Neural crest cell (in vitro differentiated cells): ENCODE measurements at places on chromosomes 12 and 14. TPM values are rescaled to one million over a fixed set of nuclear protein-coding genes. Genes with fewer than 3 reads are reported as not detected.

DNA sequence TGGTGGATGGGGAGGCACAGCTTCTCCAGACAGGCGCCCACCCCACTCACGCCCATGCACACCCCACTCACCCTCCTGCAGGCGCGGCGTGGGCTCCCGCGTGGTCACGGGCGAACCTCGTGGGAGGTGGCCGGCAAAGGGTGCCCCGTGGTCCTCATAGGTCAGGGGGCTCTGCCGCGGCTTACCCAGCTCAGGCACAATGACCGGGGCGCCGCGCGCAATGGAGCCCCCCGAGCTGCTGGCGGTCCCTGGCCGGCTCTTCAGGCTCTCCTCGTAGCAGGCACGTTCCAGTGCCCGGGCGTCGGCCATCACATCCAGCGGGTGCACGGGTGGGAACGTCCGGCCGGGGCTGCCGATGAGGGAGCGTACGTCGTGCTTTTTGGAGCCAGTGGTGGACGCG, 49.6 kb downstream of the RFLNA start:
- peaks cover 7% of the 10 kb centered on the region for H3K4me1 ChIP-seq
- peak overlapping the region; percentile 86 for H3K27ac ChIP-seq
- no peak for DNase-seq

DNA sequence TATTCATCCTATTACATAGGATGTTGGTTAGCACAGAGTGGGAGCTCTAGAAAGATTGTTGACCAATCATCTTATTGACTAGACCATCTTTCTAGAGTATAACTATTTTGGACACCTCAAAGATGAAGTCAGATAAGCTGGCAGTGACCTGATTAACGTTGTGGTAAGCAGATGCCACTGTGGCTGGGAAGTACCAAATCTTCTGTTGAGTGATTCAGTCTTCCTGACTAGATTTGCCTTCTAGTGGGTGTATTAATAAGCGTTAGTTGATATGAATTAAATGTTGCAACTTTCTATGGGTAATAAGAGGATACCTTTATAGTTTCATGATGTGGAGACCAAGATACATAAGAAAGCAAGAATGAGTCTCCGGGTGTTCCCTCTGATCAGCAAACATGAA, 51.2 kb upstream of the HELB start:
- no peaks in the 10 kb centered on the region for H3K4me1 ChIP-seq
- no peak for DNase-seq
- H3K36me3 ChIP-seq = no peaks in the 10 kb centered on the region
- H3K27ac ChIP-seq = no peak overlapping the region
- H3K4me3 ChIP-seq = no peak overlapping the region

DNA sequence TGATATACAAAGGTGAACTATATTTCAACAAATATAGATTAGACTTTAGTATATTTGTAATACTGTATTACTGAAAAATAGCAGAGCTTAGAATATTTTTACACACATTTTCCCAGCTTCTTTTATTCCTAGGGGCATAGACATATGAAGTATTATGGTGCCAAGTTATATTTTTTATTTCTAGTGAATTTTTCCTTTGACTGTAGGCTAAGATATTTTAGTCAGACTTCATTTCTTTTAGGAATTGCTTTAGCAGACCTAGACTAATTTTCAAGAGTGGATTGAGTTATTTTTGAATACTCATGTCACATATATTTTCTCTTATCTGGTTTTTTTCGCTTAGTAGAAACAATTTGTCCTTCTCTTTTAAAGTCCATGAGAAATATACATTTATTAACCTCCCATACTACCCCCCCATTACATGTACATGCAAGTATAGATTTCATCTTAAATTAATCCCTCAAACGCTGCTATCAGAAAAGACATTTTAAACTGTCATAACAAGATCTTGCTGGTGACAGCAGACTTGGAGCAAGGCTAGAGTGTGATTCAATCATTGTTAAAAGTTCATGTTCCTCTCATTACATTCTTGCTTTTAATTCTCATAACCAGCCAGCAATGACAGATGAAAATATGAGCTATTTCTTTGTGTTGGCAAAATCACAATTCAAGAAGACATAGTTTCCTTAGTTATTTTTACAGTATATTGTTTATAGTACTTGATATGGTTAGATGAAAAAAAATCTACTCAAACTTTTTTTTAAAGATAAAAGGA, 456.1 kb downstream of the AEBP2 start:
- DNase-seq = no peak
- H3K4me1 ChIP-seq = no peaks in the 10 kb centered on the region
- no peak overlapping the region for H3K27ac ChIP-seq

DNA sequence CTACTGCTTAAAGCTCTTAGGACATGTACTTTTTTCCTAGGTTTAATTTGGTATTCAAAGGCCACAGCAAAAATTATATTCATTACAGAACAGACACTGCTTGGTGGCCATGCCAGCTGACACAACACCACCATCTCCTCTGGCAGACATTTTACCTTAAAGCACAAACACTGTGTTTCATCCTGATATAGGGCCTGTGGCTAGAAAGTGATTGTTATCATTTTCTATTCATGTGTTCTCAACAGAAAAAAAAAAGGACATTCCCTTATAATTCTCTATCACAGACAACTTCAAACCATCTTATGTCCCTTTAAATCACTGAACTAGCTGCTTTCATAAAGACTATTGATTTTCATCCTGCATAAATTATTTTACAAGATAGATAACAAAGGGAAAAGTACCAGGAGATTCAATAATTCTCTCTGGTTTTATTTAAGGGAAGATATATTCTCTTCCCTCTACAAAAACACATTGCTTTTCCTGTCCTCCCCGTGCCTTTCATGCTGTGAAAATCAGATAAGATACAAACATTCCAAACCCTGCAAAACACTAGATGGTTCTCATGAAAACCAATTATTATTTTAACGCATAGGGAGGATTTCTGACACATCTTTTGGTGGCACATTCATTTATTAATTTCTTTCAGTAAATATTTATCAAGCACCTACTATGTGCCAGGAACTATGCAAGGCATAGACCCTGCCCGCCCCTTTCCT, 139.3 kb upstream of the TMCC3 start:
- no peaks in the 10 kb centered on the region for H3K27me3 ChIP-seq
- no peaks in the 10 kb centered on the region for H3K4me1 ChIP-seq
- H3K4me3 ChIP-seq = no peak overlapping the region
- no peaks in the 10 kb centered on the region for H3K36me3 ChIP-seq
- no peak for DNase-seq

The EPYC gene
- not detected in 2 replicates for total RNA-seq

DNA sequence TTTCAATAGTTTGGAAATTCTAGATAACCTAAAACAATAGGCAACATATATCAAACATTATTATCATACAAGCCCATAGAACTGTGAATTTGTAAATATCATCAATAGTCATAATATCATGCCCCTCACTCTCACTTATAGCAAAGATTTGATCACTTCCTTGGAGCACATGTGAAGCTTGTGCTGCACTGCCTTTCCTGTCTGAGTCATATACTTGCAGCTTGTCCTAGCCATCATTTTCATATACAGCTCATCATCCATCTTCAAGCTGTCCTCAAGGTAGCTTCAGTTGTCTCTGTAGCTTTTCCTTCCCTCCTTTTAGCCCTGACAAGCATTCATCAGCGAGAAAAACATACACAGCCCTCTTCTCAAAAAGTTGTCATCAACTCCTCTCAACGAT, 746.5 kb upstream of the FOXG1 start:
- no peak overlapping the region for H3K4me3 ChIP-seq
- no peak for DNase-seq
- H3K27me3 ChIP-seq = no peaks in the 10 kb centered on the region
- H3K27ac ChIP-seq = no peak overlapping the region
- H3K36me3 ChIP-seq = no peaks in the 10 kb centered on the region

DNA sequence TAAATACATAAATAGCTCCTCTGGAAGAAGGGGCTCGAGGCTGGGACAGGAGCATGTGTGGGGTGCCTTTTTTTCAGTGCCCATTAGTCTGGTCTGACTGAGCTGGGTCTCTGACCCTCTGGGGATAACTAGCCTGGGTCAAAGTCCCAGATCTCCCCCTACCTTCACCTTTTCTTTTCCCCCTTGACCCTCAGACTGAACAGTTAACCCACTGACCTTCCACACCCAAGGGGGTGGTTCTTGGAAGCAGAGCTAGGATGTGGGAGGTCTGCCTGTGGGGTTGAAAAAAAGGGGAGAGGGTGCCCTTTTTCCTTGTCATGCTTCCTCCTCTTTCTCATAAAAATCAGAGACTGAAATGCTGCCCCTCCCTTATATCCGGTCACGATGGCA, 925 bp upstream of the GLI1 start:
- DNase-seq = no peak
- H3K4me1 ChIP-seq = peaks cover 41% of the 10 kb centered on the region
- H3K27ac ChIP-seq = peak overlapping the region; percentile 94

GRCh38 chr14:97080991-97081390, 283.8 kb downstream of the VRK1 start:
- no peak overlapping the region for H3K4me3 ChIP-seq
- no peak overlapping the region for H3K27ac ChIP-seq
- H3K27me3 ChIP-seq = no peaks in the 10 kb centered on the region
- no peak for DNase-seq
- no peaks in the 10 kb centered on the region for H3K36me3 ChIP-seq

- H3K4me1 ChIP-seq = no peaks in the 10 kb centered on the region
- no peak overlapping the region for H3K4me3 ChIP-seq
- DNase-seq = no peak
Observed at GRCh38 chr14:95507174-95507573, 9.3 kb downstream of the SYNE3 start.

The TPH2 gene
- total RNA-seq = 0.09 and 0.23 TPM in 2 replicates

The CAPZA3 gene
- not detected in 2 replicates for total RNA-seq

GRCh38 chr12:32874078-32874477, 22.5 kb downstream of the PKP2 start:
- H3K27ac ChIP-seq = no peak overlapping the region
- no peak for DNase-seq
- H3K36me3 ChIP-seq = no peaks in the 10 kb centered on the region
- no peaks in the 10 kb centered on the region for H3K4me1 ChIP-seq

DNA sequence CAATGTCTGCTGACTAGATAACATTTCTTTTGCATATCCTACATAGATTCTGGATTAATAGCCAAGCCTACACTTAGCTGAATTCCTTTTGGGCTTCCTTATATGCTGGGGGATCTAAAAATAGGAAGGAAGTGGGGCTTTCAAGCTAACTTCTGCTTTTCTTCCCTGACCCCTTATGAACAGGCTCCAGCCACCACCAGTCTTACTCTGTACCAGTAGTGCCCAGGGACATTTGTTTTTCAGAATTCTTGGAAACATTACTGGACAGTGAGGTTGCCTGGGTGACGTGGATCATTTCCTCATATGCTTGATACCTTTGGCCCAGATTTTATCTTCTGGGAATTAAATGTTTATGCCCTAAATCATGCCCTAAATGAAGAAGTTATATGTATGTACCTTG, 55.9 kb upstream of the SRRM4 start:
- H3K4me1 ChIP-seq = no peaks in the 10 kb centered on the region
- DNase-seq = no peak
- H3K36me3 ChIP-seq = no peaks in the 10 kb centered on the region
- H3K4me3 ChIP-seq = no peak overlapping the region

- H3K36me3 ChIP-seq = peaks cover 10% of the 10 kb centered on the region
- no peak overlapping the region for H3K27ac ChIP-seq
- DNase-seq = no peak
Observed at GRCh38 chr14:51225751-51226150, 14.3 kb upstream of the TMX1 start.

The SERPINA9 gene
- not detected in 2 replicates for total RNA-seq

DNA sequence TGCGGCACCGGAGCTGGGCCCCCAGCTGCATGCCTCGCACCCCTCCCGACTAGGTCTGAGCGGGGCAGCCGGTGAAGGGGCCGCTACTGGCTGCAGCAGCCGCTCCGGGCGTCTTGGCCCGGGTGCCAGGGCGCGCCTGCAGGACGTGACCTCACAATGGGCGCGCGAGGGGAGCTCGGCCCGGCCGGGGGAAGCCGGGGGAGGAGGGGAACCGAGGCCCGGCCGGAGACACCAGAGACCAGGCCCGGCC, 353 bp downstream of the BAG5 start:
- H3K4me3 ChIP-seq = peak overlapping the region; percentile 95
- peaks cover 11% of the 10 kb centered on the region for H3K36me3 ChIP-seq
- H3K27me3 ChIP-seq = no peaks in the 10 kb centered on the region
- peak overlapping the region; percentile 95 for H3K27ac ChIP-seq
- H3K4me1 ChIP-seq = peaks cover 48% of the 10 kb centered on the region

GRCh38 chr12:42237853-42238239, 202 bp downstream of the YAF2 start:
- no peak overlapping the region for H3K27ac ChIP-seq
- no peak for DNase-seq
- peak overlapping the region; percentile 88 for H3K4me3 ChIP-seq
- H3K4me1 ChIP-seq = peaks cover 30% of the 10 kb centered on the region

The TEP1 gene
- 12.7 and 13.7 TPM in 2 replicates for total RNA-seq

The MUCL1 gene
- not detected in 2 replicates for total RNA-seq

GRCh38 chr12:130932061-130932930, 21.4 kb upstream of the ADGRD1 start:
- peaks cover 6% of the 10 kb centered on the region for H3K36me3 ChIP-seq
- H3K27ac ChIP-seq = no peak overlapping the region
- H3K4me1 ChIP-seq = peaks cover 11% of the 10 kb centered on the region
- peaks cover 6% of the 10 kb centered on the region for H3K27me3 ChIP-seq
- no peak overlapping the region for H3K4me3 ChIP-seq

GRCh38 chr12:6262623-6263022, 47.9 kb upstream of the PLEKHG6 start:
- no peak overlapping the region for H3K4me3 ChIP-seq
- H3K27ac ChIP-seq = no peak overlapping the region
- H3K4me1 ChIP-seq = peaks cover 8% of the 10 kb centered on the region
- H3K36me3 ChIP-seq = no peaks in the 10 kb centered on the region

DNA sequence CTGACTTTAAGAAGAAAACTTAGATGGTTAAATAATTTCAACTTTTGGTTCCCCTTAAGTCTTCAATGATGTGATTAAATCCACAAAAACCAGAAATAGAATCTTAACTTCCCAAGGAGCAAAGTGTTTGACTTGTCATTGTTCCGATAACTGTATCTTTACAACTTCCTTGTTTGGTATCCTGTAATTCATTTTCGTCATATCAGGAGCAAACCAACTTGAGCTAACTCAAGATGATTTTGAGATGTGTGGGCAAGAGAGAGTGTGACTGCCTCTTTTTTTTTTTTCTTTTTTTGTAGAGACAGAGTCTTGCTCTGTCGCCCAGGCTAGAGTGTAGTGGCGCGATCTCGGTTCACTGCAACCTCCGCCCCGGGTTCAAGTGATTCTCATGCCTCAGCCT, 25.3 kb downstream of the DRAM1 start:
- no peak overlapping the region for H3K4me3 ChIP-seq
- no peaks in the 10 kb centered on the region for H3K4me1 ChIP-seq

The NTS gene
- 0.25 and 0.40 TPM in 2 replicates for total RNA-seq

The USP15 gene
- 37.5 and 39.6 TPM in 2 replicates for total RNA-seq

DNA sequence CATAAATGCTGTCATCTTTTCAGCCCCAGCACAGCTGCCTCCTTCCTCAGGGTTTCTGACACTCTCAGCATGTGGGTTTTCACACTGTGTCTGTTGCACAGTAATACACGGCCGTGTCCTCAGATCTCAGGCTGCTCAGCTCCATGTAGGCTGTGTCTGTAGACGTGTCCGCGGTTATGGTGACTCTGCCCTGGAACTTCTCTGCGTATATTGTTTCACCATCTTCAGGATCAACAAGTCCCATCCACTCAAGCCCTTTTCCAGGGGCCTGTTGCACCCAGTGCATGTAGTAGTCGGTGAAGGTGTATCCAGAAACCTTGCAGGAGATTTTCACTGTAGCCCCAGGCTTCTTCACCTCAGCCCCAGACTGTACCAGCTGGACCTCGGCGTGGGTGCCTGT, 1210.6 kb downstream of the TMEM121 start:
- no peaks in the 10 kb centered on the region for H3K36me3 ChIP-seq
- H3K27ac ChIP-seq = no peak overlapping the region
- no peaks in the 10 kb centered on the region for H3K4me1 ChIP-seq
- no peak overlapping the region for H3K4me3 ChIP-seq

GRCh38 chr12:88580051-88580871, at the start of gene KITLG:
KITLG (minus strand) TSS chr12:88580471; CDS start chr12:88580278, 193 bp downstream.
- H3K4me1 ChIP-seq = peaks cover 38% of the 10 kb centered on the region
- H3K27me3 ChIP-seq = peaks cover 10% of the 10 kb centered on the region
- peak within 1 kb of the TSS; percentile 84 for H3K27ac ChIP-seq
- H3K4me3 ChIP-seq = peak within 1 kb of the TSS; percentile 96
